ENCODE measurements at places on chromosomes 6 and 20.

- DNase-seq, result no peak
These were observed 3.0 kb downstream of the SPINT4 start for GRCh38 chr20:45725134-45725533.

DNA sequence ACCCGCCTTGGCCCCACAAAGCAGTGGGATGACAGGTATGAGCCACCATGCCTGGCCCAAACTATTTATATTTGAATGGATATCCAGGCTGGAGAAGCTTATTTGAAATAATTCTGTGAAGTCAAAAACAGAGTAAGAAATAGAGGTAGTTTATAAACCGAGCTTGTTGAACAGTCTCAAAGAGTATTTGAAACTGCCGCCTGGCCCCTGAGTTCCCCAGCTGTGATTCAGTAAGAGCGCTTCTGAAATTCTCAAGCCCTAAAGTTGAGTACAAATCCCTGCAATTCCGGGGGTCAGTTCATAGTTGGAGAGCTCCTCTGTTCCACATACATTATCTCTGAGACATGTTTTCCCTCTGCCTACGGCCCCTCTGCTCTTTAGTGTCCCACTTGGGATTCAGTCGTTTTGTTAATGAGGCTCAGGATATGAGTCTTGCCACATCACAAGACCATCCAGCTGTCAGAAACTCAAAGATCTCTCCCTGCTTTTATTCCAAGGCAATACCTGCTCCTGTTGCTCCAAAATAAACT is 127.8 kb downstream of the SOD2 start:
- DNase-seq, result no peak

- DNase-seq, result no peak
These were observed 120.2 kb downstream of the AKAP7 start for GRCh38 chr6:131255434-131255833.

DNA sequence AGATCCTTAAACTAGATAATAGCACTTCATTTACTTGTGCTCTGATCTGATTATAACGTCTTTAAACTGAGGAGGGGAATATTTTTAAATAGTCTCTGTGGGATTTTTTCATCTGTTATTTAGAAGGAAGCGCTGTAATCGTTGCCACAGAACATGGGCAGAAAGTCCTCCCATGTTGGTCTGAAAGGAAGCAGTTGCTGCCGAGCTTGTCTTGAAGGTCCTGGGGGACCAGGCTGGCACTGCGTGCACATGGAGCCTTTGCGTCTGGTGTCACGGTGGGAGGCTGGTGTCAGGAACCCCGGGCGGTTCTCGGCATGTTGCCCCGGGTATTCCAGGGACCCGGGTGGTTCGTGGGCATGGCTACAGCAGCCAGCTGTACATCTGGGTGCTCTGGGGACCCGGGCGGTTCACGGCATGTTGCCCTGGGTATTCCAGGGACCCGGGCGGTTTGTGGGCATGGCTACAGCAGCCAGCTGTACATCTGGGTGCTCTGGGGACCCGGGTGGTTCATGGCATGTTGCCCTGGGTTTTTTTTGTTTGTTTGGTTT is 11.5 kb downstream of the TPD52L2 start:
- no peak for DNase-seq

GRCh38 chr6:82915666-82916065 is 150.0 kb downstream of the UBE3D start:
- DNase-seq, result no peak

GRCh38 chr6:157641837-157642236 is 181.2 kb upstream of the SNX9 start:
- no peak for DNase-seq

All from activated CD8-positive, alpha-beta memory T cell treated with anti-CD3 and anti-CD28 coated beads, Interleukin-2, amount 50 U/mL, for 48 hours (primary cell).